CD4-positive, alpha-beta T cell treated with Interleukin-17A for 1 hour (primary cell): ENCODE measurements at places on chromosomes 4 and X.

DNA sequence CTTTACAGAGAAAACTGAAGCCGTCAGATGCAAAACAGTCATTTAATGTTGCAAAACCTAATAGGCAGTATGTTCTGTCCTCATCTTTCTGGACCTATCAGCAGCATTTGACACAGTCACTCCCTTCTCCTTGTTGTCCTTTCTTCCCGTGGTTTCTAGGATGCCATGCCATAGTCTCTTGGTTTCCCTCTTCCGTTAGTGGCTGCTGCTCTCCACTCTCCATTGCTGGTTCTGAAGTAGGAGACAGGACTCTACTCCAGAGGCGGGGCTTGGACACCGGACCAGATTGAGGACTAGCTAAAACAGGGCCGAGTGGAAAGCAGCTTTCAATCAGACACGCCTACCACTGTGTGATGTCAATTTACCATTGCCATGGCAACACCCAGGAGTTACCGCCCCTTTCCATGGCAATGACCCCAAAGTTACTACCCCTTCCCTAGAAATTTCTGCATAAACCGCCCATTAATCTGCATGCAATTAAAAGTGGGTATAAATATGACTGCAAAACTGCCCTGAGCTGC lies 88.8 kb upstream of the CCDC160 start:
- DNase-seq: no peak

DNA sequence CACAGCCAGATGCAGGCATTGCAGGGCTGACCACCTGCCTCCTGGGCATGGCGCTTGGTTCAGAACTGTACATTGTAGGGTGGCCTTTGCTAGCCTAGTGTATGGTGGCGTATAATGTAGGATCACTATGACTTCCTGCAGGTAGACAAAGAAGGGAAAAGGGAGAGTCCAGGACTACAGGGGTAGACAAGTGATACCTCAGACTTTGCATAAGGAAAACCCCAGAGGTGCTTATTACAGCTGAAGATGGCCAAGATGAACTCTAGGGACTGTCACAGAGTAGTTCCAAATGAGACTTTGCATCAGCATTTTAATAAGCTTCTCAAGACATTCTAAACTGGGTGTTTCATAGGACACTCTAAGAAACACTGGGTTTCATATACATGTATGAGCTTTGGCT lies 116.4 kb upstream of the PUDP start:
- no peak for DNase-seq

- peak; percentile 10 for DNase-seq
These were observed 4.5 kb upstream of the NKX1-1 start for GRCh38 chr4:1410491-1411325.

GRCh38 chr4:83381173-83381572 lies 46.5 kb upstream of the HPSE start:
- no peak for DNase-seq

DNA sequence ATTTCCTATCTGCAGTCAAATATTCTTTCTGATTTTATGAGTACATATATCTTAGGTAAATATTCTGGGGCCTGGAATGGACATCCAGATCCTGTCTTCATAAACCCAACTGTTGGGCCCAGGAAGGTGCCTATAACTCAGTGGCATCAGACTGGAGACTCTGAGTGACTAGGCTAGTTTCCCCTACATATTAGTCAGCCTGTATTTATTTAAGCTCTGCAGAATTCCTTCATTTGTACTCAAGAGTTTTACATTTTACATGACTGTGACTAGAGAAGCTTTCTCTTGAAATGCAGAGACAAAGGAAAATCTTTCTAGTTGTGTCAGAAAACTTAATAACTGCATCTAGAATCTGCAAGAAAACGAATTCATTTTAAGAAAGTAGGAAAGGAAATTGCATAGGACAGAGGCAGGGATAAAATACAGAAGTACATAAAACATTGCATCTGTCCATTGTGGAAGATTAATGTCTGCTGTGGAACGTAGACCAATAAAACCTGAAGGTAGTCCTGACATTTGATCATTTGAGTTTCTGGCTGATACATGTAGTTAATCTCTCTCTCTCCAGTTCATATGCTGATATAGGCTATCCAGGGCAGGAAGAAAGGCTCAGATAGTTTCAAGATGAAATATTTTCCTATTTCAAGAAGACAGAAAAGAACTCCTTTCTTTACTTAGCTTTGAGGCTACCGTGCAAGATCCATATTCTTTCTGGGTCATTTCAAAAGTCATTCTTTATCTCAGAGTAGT lies 78.2 kb downstream of the OPHN1 start:
- no peak for DNase-seq

DNA sequence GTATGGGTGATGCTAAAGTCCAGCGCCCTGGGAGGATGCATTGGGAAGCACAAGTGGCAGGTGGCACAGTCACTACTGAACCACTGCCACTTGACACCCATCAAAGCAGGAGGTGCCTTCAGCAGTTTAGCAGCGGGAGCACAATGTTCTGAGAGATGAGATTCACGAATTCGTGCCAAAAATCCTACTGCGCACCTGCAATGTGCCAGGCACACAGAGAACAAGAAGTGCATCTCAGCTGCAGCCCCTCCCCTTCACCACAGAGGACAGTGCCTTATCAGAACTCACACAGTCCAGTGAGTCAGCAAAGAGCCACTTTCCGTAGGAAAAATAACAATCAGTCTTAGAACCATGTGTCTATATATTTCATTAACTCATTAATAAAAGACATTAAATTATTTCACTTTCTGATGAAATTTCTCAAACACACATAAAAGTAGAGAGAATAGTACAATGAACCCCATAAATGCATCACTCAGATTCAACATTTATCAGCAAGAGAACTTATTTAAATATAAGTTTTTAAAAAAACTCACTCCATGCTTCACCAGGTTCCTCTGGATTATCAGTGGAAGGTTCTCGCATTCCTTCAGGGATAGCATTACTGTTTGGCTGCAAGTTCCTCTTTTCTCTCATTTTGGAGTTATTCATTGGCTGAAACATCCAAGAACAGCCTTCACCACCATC lies 47.0 kb downstream of the BEND2 start:
- no peak for DNase-seq

GRCh38 chr4:153261914-153262313 lies 57.7 kb downstream of the TRIM2 start:
- DNase-seq: no peak
